ENCODE measurements at places on chromosomes 11 and 22.
A peak's percentile ranks its signal among the peaks of the same experiment; 100 is the strongest.

DNA sequence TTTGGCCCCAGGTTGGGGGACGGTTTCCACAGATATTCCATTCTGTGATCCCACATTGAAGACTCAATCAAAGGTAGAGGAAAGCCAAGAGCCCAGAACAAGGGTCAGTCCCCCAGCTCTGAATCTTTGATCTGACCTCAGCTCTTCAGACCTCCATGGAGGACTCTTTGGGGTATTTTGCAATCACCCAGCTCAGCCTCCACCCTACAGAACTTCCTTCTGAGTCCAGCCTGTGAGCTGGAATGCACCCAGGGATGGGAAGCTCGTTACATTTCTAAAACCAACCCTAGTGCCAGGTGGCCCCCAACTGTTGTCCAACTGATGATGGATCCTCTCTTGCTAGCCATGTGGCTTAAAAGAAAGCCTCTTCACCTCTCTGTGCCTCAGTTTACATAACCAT is 335.3 kb downstream of the MN1 start:
- no peak for DNase-seq

DNA sequence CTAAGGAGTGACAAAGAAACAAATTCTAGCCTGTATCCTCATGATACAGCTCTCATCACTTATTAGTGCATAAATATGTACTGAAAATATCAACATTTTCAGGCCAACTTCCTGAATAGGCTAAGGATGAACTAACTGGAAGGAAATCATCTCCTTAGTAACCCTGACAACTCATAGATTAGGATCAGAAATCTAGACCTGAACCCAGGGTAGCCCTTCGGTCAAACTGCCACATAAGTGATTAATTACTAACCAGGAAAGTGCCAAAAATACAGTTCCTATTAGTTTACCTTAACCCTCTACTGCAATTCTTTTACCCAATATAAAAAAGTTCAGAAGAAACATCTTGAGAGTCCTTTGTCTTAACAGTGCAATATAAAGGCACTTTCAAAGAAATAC is 40.0 kb downstream of the AMBRA1 start:
- no peak for DNase-seq

- no peak for DNase-seq
These were observed at the start of gene ANO9 for GRCh38 chr11:441418-442274. ANO9 (minus strand) TSS chr11:442011; CDS start chr11:441926, 85 bp downstream.

DNA sequence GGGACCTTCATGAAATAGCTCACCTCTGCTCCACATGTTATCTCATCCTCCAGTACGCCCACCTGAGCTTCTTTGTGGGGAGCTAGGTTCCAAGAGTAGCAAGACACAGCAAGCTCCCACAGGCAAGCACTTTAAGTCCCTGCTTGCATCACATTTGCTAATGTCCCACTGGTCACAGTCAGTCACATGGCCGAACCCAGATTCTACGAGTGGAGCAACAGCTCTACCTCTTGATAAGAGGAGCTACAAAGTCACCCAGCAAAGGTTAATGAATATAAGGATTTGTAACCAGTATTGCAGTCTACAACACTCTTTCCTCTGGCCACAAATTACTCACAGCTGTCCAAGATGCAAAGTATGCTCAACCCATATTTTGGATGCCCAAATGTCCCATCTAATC is 15.2 kb upstream of the MS4A15 start:
- no peak for DNase-seq

- DNase-seq, result no peak
These were observed 18.7 kb upstream of the MUC6 start for GRCh38 chr11:1055109-1055703.

DNA sequence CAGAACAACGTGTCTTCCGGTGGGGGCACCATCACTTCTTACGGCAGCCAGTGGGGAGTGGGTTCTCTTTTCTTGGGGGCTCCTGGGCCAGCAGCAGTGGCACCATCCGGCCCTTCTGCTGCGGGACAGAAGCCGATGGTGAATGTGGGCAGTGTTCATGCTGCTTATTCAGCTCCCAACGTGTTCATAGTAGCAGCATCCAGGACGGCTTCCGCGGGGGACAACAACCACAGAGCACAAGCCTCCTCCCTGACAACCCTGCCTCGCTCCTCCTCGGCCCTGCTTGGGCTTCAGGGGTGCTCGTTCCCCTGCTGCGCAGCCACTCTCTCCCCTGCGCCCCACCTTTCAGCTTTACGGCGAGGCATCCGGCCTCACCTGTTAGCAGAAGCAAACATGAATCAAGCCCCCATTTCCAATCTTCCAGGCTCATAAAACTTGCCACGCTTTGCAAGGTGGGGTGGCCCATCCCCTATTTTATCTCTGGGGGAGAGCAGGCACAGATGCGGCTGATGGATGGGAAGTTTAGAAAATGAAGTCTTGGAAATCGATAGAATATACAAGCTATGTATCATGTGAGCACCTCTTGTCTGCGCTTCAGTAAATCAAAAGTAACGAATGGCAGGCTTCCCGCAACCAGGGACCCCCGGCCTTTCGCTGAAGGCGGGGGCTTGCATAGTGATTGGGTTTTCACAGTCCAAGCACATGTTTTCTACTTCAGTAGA is 191.8 kb upstream of the NECTIN1 start:
- DNase-seq, result no peak

DNA sequence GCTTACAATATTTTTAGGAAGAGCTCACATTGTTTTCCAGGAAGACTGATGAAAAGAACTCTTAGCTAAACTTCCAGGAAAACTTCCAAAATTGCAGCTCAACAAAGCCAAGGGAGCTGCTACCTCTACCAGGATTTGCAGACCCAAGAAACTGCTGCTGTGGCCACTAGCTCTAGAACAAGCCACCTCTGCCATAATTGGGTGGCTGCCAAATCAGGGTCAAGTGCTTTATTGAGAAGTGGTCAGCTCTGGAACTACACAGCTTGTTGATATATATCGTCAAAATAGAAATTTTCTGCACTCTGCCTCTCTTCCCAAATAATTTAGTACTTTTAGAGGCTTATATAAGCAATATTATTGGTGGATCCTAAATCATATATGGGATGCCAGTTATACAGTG is 371.8 kb upstream of the CHORDC1 start:
- no peak for DNase-seq

- DNase-seq, result no peak
These were observed 1.6 kb upstream of the KRTAP5-1 start for GRCh38 chr11:1586699-1587098.

DNA sequence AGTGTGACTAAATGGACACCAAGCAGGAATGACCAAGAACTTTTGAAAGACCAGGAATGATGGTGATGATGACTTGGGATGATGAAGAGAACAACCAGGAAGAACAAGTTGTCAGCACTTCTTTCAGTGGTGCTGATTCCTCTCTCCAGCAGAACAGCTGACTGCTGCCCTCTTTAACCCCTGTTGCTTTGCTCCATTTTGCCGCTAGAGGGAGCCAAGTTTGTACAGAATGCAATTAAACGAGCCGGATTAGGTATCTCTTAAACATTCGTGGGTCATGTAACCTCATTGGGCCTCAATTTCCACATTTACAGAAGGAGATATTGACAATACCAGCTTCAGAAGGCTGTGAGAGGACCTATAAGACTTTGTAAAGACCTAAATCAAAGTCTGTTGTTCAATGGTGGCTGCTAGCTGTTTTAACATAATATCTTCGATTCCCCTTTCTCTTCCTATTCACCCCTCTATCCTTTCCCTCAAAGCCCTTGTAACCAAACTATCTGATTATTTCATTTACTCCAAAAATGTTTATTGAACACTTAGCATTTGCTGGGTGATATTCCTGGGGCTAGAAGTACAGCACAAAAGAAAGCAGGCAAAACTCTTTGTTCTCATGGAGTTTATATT is 1.9 kb downstream of the OR4S1 start:
- peak; percentile 31 for DNase-seq

- DNase-seq, result no peak
These were observed 81.5 kb upstream of the CLDN5 start for GRCh38 chr22:19605508-19606331.

DNA sequence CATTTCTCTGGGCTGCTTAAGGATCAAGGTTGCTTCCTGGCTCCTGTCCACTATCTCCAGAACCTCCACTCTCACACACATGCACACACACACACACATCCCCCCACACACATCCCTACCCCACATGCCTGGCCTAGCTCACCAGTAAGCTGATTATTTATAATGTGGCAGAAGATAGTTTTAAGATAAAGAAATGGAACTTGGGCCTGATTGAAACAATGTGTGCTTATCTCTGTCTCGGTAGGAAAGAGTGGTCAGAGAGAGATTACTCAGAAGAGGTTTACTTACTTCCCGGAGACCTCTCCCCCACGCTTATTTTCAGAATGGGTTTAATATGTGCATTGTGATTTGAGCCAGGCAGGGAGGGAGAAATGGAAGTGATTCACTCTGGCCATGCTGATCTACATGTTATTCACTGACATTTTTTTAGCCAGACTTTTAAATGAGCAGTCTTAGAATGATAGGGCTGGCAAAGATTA is 422.4 kb downstream of the TENM4 start:
- peak; percentile 29 for DNase-seq

DNA sequence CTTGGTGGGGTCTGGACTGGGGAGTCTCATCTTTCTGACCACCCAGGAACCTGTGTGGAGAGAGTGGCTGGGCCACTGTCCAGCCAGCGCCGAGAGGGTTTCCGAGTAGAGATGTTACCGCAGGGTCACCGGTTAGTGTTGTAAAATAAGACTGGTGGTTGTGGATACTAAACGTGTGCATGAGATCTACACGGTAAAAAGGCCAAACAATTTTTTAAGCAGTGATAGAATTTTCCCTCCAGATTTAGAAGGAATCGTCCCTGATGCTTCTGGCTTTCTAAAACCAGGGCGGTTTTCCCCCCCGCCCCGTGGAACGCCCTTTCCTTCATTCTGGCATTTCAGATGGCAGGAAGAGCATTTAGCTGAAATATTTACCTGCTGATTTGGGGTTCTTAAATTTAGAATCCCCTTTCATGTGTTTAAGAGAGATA is 72.6 kb upstream of the PPARA start:
- no peak for DNase-seq

GRCh38 chr11:128913806-128914205 is 22.6 kb downstream of the KCNJ5 start:
- no peak for DNase-seq

DNA sequence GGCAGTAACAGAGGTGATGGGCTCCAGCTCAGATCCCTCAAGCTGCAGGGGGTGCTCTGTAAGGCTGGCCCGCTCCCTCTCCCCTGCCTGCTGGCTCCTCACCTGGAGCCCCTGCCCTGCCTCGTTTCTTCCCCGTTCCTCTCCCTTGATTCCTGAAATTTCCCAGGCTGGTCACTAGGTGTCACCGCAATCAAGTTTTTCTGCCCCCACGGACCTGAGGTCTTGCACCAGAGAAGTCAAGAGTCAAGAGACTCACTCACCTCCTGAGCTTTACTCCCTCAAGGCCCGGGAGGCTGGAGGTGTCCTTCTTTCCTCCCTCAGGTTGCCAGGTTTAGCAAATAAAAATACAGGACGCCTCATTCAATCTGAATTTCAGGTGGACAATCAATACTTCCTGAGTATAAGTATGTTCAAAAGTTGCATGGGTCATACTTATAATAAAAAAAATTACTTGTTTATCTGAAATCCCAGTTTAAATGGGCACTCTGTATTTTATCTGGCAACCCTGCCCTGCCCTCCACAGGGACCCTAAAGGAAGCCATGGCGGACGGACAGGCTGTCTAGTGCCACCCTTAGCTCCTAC is 69.2 kb downstream of the SCUBE1 start:
- DNase-seq, result peak; percentile 54

DNA sequence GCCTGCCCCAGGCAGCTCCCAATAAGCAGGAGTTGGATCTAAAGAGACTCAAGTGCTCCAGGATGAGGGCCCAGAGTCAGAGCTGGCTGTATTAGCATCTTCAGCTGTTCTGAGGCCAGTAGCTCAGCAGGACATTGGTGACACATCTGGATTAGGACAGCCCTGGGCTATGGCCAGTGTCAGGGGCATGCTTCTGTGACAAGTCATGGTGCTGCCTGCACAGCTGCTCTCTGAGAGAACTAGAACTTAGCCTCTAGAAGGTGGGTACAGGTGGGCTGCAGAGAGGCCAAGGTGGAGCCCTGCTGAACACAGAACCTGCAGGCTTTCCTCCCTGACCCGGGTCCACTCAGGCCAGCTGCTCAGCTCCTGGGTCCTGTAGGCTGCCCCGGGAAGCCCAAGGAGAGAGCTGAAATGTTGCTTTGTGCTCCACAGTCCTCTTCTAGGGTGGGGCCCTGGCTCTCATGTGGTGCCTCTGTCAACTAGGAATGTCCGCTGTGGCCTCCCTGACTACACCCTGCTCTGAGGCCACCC is 426.9 kb downstream of the SOX6 start:
- no peak for DNase-seq

DNA sequence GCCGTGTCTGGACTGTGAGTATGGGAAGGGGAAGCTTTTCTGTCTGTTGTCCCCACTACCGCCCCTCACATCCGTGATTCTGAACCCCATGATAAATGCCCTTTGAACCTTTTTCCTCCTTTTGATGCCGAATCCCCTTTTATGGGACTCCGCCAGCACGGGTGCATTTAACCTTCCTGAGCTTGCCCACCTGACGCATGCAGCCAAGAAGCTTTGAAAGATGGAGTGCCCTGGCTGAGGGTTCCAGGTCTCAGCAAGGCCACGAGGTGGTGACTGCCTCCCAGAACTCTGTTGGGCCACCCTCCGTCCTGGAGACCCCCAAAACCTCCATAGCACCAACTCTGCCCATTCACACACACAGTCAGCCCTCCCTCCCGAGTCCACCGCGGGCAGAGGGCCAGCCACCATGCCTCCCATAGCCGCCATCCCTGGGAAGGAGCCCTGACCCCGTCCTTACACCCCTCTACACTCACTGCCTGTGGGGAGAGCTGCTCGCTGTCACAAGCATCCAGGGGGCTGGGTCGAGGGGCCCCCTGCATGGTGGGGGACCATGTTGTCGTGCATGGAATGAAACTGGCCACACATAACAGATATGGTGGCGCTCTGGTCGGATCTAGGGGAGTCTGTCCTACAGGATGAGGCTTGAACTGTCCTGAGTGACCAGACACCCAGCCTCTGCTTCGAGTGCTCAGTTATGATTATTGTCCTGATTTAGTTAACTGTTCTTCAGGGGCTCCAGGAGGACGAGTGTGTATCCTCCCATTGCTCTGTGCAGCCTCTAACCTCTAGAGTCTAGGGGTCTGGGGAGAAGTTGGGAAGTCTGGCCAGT is 822 bp upstream of the COMT start:
- DNase-seq, result no peak

GRCh38 chr22:22460635-22461034 is 47.9 kb downstream of the ZNF280B start:
- DNase-seq, result peak; percentile 4

DNA sequence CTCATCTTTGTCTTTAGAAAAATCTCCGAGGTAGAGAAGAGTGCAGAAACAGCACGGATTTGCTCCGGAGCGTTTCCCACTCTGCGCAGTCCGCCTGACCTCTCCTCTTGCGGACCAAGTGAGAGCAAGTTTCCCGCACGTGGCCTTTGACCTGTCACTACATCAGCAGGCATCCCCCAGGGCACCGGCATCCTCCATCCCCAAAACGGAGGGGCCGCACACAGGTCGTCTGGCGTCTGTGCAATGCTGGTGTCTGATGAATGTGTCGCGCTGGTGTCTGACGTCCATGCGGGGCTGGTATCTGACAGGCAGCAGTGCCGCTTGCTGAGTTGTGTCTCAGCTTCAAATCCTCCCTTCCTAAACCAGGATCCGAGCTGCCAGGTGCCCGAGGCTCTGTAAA is 739 bp upstream of the MRGPRE start:
- no peak for DNase-seq

All from H54 (cell line).